Colonic mucosa (tissue), 4 donors: ENCODE measurements at places on chromosomes 13 and 19. TPM values are rescaled to one million over a fixed set of nuclear protein-coding genes. Genes with fewer than 3 reads are reported as not detected.
A peak's percentile ranks its signal among the peaks of the same experiment; 100 is the strongest.

Gene GNG7
- 3.2 TPM for total RNA-seq

Gene TJP3
- 268 TPM for total RNA-seq

GRCh38 chr19:47049307-47049700 lies 880 bp upstream of the TMEM160 start:
- DNase-seq: no peak

Gene ABHD13
- total RNA-seq: 9.6 TPM

GRCh38 chr13:41700790-41701310 lies 243.5 kb downstream of the RGCC start:
- DNase-seq: no peak

Gene DCT
- total RNA-seq: not detected

DNA sequence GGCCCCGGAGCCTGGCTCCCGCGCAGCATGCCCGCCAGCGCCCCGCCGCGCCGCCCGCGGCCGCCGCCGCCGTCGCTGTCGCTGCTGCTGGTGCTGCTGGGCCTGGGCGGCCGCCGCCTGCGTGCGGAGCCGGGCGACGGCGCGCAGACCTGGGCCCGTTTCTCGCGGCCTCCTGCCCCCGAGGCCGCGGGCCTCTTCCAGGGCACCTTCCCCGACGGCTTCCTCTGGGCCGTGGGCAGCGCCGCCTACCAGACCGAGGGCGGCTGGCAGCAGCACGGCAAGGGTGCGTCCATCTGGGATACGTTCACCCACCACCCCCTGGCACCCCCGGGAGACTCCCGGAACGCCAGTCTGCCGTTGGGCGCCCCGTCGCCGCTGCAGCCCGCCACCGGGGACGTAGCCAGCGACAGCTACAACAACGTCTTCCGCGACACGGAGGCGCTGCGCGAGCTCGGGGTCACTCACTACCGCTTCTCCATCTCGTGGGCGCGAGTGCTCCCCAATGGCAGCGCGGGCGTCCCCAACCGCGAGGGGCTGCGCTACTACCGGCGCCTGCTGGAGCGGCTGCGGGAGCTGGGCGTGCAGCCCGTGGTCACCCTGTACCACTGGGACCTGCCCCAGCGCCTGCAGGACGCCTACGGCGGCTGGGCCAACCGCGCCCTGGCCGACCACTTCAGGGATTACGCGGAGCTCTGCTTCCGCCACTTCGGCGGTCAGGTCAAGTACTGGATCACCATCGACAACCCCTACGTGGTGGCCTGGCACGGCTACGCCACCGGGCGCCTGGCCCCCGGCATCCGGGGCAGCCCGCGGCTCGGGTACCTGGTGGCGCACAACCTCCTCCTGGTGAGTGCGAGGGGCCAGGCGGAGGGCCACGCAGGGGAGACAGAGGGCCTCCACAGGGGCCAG lies at the start of gene KL:
Gene KL (plus strand): TSS at position 10 of the 909 bp plus-strand sequence. CDS start 18 bp downstream, at position 28.
- DNase-seq: peak; percentile 23

GRCh38 chr19:2376784-2377519 lies 16.9 kb downstream of the TMPRSS9 start:
- no peak for DNase-seq

- no peak for DNase-seq
Observed at GRCh38 chr13:71089056-71089455, 777.9 kb downstream of the DACH1 start.
